ENCODE measurements at places on chromosomes 2 and 18.

- DNase-seq = no peak
Measured at GRCh38 chr18:51867767-51868166, 472.2 kb upstream of the DCC start.

DNA sequence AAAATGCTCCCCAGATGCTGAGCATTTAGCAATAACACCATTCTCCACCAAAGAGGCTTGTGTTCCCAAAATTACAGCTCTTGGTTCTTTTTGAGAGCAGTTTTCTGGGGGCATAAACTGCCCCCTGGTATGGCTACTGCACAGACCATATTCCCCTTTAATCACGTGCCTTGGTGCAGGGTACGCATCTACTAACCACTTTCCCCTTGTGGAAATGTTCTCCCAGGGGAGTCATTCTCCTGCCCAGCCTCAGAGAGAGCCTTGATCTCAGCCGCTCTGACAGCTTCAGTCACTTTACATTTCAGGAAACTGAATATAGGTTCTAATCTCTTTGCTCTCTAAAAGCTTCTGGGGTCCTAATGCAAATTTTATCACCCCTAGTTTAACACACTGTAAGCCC, 44.7 kb upstream of the EML6 start:
- no peak for DNase-seq

GRCh38 chr18:78770139-78770822, 209.3 kb upstream of the SALL3 start:
- no peak for DNase-seq

DNA sequence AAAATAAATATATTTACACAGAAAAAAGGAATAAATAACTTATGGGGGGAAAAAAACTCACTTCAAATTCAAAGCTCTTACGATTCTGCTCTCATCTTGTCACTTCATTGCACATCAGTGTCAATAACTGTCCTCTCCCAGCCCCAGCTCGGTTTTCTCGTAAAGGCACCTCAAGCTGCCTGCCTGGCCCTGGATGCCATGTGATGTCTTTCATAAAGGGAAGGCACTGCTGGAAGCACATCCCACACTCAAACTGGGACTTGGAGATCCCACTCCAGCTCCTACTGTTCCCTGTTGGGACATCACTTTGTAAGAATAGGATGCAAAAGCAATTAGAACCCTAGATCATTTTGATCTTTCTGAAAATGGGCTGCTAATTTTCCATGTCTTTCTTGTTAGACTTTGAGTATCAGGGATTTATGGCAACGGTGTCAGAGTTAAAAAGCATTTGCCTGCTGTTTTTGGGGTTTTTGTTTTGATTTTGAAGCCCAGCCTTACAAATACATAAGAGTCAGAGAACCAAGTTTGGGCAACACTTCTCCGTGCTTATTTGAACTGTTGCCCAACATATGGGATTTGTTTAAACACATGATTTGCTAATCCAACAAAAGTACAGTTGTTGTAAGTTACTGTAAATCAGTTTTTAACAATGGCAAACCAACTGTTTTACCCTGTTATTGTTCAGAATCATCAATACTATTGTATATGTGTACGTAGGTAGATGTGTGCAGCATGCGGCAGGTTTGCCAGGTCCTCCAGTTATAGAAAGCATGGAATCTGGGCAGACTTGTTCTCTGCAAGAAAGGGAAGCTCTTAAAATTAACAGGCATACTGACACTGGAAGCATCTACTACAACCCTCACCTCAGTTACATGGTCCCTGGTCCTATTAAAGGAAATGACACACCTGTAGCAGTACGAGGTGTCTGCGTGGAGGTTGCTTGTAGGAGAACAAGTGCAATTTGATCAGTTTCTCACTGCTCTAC, 20.6 kb downstream of the SERTAD2 start:
- DNase-seq = peak; percentile 59

DNA sequence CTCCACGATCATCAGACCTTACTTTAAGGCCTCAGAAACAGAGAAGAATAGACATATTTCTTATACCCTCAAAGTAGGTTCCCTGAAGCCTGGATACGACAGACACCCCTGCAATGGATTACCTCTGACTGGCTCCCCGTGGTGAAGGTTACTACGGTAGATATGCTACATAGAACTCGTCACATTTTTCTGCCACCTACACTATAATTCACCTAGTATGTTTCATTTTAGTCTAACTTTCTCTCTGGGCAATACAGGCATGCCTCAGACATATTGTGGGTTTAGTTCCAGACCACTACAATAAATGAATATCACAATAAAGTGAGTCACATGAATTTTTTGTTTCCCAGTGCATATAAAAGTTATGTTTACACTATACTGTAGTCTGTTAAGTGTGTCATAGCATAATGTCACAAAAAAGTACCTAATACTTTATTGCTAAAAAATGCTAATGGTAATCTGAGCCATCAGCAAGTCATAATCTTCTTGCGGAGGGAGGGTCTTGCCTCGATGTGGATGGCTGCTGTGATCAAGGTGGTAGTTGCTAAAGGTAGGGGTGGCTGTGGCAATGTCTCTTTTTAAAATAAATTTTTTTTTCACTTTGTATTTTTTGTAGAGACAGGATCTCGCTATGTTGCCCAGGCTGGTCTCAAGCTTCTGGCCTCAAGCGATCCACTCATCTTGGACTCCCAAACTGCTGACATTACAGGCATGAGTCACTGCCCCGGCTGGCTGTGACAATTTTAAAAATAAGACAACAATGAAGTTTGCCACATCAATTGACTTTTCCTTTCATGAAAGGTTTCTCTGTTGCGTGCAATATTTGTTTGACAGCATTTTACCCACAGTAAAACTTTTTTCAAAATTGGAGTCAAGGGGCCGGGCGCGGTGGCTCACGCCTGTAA, 64.6 kb downstream of the TGIF1 start:
- DNase-seq = no peak

GRCh38 chr2:37890893-37891495, 34.1 kb upstream of the RMDN2 start:
- DNase-seq = peak; percentile 75

DNA sequence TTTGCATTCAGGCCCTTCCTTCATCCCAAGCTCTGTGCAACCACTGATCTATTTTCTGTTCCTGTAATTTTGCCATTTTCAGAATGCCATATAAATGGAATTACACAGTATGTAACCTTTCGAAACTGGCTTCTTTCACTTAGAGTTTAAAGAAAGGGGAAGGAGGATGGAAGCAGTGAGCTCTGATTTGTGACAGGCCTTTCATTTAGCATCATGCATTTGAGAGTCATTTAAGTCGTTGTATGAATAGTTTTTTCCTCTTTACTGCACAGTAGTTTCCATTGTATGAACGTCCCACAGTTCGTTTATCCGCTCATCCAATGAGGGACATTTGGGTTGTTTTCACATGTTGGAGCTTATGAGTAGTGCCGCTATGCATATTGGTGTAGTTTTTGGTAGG, 67.0 kb downstream of the LBH start:
- DNase-seq = peak; percentile 51

DNA sequence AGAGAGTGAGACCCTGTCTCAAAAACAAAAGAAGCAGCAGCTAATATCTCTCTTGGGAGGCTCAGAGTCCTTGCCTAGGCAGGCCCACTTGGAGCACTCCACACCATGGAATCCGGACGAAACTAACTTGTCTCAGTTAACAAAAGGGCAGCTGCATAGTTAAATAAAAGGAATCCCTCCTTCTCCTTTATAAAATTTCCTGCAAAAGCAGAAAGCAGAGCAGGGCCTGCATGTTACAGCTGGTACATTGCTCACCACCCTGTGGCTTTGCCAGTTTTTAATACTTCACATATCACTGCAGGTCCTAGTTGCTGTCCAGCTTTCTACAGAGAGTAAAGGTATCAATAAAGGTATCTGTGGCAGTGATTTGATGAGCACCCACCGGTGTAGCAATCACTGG, 93.6 kb downstream of the ASAP2 start:
- no peak for DNase-seq

DNA sequence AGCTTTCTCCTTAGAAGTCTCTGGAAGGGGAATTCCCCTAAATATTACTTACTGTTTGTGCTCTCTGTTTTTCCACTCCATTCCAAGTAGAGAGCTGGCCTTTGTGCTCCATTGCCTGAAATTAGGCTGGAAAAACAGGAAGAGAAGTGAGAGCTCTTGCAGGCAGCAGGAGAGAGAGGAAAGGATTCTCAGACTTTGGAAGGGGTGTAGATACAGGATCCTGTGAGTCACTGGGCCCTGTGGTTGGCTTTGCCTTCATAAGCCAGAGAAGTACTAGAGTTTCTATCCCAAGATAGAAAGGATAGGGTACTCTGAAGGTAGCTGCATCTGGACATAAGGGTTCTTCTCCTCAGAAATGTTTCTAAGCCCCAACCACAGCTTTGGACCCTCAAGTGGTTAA, 188.9 kb downstream of the CMPK2 start:
- DNase-seq = no peak

DNA sequence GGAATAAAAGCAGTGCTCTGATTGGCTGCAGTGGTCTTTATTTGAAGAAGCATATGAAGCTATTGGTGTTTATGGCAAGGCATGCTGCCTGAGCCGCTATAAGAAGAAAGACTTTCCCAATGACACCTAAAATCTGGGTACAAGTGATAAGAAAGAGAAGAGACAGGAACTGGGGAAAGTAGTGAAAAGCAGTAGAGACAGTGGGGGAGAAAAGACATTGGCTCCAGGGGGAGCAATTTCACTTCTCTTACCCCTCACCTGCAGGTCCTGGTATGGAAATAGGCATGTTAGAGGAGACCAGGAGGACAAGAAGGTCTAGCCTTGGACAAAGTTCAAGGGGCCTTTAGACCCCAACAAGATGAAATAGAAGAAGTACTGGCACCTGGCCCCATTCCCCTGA, 47.1 kb downstream of the PLCL1 start:
- DNase-seq = no peak

DNA sequence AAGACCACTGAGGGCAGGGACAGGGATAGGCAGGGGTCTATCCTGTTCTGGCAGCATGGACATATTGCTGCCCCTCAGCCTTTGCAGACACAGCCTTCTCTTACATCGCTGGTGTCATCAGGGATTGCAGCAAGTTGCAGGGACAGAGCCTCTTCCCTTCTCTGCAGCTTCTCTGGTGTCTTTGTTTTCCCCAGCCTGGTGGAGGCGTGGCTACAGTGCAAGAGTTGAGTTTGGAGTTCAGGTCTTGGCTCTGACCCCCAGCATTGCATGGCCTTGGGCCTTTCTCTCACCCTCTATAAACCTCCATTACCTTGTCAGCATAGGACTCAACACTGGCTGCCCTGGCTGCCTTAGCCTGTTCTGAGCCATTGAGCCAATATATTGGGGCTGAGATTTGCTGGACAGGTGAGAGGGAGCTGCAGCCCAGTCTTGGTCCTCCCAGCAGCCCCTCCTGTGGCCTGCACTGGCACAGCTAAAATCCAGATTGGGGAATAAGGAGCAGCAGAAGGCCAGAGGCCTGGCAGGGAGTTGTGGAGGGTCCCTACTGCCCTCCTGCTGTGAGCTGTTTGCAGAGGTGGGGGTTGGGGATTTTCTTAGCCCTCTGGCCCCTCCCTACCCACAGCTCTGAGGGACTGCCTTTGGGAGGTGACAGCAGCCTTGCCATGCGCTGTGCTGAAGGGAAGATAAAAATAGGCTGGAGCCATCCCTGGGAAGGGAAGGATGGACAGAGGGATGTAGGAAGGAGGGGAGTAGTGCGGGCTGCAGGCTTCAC, 22.8 kb downstream of the EHD3 start:
- DNase-seq = no peak

DNA sequence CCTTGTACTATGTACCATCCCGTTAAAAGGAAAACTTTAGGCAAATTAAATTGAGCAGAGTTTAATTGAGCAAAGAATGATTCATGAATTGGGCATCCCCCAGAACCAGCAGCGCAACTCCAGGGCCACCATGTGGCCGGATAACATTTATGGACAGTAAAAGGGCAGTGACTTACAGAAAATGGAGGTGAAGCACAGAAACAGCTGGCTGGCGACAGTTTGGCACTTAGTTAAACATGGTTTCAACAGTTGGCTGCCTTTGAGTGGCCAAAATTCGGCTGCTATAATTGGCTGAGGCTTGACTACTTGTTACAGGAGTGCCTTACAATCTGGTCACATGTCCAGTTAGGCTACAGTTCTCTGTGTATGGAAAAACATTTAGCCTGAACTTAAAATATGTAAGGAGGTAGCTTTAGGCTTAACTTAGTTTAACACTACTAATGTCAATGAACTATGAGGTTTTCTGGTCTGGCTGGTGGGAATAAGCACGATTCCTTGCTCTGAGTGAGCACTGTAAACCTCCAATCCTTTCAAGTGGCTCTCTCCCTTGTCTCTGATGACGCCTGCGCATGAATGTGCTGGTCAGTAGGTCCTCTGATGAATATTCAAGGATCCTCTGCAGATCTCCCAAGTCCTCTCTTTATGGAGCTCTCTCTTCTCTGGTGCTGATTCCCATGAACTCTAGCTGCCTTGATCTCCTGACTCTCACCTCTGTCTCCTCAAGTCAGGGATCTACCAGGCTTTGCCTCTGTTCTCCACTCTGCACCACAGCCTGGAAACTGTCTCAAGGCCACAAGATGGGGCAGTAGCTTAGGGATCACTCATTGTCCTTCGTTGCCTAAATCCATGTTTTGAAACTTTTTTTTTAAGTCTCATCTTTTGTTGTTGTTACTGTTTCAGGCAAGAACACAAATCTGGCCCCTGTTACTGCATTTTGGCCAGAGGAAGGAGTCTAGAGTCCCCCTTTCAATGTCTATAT, 24.4 kb upstream of the RAB31 start:
- peak; percentile 78 for DNase-seq

DNA sequence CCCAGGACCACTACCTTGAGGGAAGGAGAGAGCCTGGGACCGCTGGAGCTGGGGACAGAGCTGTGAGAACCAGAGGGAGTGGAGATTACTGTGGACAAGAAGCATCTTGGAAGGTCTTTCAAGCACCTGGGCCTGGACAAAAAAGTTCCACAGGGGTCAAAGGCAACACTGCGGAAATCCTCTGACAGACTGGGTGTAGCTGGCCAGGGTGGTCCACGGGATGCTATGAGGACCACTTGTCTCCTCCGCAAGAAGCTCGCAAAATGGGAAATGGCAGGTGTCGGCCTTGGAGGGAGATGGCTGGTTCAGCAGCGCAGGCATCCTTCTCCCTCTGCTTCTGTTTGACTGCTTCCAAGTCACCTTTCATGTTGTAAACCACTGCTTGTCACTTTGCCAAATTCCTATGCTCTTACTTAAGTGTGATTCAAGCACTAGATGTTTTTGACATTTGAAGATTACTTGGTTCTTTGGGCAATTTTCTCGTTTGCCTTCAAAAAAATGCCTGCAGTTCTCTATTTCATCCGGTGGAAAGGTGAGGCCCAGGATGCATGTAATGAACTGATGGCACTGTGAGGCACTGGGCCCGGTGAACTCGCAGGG, 27.7 kb downstream of the KLHL29 start:
- no peak for DNase-seq

DNA sequence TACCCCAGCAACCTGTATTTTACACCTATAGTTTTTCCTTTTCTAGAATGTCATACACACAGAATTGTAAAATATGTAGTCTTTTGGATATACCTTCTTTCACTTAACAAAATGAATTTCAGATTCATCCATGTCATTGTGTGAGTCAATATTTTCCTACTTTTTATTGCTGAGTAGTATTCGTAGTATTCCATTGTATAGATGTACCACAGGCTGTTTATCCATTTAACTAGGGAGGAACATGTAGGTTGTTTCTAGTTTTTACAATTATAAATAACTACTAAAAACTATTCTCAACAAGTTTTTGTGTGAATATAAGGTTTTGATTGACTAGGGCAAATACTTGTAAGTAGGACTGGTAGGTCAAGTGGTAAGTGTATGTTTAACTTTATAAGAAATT, 187.4 kb downstream of the ACOXL start:
- DNase-seq = no peak
